Head of caudate nucleus (tissue), 42 donors: ENCODE measurements at places on chromosomes 3 and 15.

GRCh38 chr3:44467241-44467640 lies 10.2 kb downstream of the ZNF445 start:
- DNase-seq = no peak

- DNase-seq = no peak
Observed at GRCh38 chr3:141383555-141384129, 15.3 kb downstream of the ZBTB38 start.

DNA sequence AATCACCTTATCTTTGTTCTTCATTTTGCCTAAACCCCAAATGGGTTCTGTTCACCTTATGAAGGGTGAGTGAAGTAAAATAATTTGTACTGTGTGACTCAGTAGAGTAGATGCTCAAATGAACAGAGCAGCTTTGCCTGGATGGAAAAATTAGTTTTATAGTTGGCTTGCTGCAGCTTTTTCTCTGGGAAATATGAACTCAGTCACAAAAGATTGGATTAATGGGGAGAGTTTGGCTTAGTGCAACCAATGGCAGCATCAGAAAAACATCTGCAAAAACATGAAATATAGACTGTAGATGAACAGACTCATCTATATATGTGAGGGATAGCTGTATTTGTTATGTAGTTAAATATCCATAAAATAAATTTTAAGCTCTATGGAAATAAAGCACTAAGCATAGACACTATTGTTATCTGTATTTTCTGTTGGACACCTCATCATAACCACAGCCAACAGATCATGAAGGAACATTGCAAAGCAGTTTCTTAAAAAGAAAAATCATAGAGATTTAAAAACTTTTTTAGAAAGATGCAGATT lies 181.3 kb downstream of the ECT2 start:
- DNase-seq = no peak

GRCh38 chr3:177589911-177590381 lies 392.7 kb upstream of the TBL1XR1 start:
- no peak for DNase-seq

DNA sequence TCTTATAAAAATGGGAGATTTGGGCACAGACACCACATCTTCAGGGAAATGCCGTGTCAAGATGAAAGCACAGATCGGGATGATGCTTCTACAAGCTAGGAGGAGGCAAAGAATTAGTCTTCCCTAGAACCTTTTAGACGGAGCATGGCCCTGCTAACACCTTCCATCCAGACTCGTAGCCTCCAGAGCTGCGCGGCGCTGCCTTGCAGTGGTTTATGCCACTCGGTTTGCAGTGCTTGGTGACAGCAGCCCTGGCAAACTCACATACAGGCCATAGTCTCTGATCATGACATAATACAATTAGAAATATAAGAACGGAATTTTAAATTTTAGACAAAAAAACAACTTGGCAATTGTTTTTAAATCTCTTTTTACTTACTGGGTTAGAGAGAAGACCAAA lies 37.1 kb upstream of the SLC41A3 start:
- DNase-seq = no peak

DNA sequence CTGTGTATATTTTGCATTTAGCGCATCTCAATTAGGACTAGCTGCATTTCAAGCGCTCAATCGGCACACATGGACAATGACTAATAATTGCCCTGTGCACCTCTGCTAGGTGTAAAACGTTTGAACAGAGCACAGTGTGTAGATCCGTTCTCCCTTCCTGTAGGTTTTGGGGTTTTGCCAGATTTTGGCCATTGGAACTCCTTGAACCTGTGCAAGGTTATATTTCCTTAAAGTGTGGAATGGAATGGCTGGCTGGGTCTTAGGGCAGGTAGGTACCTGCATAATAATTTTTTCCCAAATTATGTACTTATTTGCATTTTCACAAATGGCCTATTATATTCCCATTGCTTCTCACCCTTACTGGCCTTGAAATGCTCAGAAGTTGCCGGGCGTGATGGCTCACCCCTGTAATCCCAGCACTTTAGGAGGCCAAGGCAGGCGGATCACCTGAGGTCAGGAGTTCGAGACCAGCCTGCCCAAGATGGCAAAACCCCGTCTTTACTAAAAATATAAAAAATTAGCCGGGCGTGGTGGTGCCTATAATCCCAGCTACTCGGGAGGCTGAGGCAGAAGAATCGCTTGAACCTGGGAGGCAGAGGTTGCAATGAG lies 777 bp downstream of the RNU5B-1 start:
- DNase-seq = no peak

GRCh38 chr3:36945333-36945980 lies 603 bp upstream of the TRANK1 start:
- DNase-seq = no peak

DNA sequence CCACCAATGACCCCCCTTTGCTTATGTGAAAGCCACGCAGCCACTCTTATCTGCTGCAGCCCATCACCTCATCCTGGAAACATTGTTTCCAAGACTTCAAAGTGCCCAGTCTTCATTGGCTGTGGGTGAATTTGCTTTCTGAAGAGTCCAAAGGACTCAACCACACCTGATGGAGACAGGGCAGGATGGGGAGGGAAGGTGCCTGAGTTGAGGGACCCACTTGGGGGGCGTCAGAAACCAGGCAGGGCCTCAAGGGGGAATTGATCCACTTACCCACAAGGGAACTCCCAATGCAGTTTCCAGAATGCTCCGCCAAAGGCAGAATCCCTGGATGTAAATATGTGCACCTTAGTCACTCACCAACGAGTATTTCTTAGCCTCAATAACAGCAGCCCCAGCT lies 147.9 kb upstream of the ATP2B2 start:
- DNase-seq = no peak

- DNase-seq = no peak
Observed at GRCh38 chr3:52507359-52507758, 12.2 kb downstream of the STAB1 start.

DNA sequence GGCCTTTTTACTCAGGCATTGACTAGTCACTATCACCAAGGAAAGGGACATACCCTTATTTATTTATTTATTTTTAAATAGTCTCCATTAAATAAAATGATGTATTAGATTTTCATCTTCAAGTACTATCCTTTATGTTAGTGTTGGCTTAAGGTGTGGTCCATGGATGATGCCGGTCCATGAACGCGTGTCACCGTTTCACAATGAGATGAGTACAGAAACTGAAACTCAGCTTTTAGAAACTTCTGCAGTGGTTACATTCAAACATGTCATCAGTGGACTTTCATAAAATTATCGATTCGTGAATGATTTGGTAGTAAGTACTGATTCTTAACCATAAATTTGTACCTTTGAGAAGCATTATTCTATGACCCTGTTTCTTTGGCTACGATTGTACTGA lies 166.6 kb downstream of the SATB1 start:
- DNase-seq = no peak

DNA sequence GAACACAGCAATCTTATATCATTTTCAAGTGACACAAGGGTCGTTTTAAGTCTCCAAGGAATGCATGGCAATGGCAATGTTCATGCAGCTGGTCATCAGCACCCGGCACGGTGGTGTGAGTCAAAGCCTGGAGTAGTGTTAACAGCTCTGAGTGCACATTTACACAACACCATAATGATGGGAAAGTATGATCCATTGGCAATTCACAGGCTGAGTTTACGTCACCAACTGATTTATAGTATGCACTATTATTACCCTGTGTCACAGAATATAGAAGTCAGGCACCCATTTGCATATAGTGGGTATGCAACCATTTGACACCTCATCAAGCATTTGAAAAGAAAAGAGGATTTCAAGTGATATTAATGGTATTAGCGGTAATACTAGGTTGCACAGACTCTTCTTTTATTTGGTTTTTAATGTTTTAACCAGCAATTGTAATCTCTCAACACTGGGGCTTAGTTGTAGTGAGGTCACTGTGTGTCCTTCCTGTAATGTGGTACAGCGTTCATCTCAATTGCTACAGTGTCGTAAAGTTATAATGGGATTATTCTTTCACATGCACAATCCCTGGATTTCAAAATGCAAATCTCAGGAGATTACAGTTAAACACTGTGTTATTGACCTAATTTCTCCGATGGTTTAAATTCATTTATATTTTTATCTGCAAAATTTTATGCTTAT lies 113.8 kb downstream of the C3orf38 start:
- DNase-seq = no peak

DNA sequence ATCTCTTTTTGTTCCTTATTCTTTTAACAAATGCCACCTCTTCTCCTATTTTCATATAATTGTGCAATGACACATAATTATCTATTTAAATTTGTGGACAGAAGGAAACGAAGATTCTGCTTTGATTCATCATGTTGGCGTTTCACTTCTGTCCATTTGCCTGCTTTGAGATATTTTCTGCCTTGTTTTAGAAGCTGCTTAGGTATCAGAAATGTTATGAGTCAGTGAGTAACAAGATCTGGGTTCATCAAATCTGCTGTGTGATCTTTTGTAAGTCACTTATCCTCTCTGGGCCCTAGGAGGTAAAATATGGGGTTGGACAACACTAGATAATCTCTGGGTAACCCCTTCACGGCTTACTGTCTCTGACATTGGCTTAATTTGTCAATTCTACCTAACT lies 7.3 kb upstream of the MINDY4B start:
- DNase-seq = no peak

DNA sequence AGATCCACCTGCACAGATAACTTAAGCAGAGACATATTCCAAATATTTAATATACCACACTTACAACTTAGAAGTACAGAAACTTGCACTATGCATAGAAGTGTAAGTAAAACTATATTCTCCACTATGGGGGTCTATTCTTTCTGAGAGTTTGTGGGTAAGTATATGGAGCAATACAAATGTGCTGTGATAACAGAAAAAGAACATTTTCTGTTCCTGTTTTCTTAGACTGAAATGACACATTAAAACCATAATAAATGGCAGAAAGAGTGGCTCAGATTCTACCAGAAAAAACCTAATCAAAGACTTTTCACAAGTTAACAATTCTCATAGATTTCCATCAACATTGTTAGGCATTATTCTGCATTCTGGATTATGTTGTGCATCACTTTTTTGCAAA lies 96.6 kb upstream of the WNT7A start:
- DNase-seq = no peak

- DNase-seq = no peak
Observed at GRCh38 chr15:54280726-54281125, 302.5 kb downstream of the UNC13C start.

DNA sequence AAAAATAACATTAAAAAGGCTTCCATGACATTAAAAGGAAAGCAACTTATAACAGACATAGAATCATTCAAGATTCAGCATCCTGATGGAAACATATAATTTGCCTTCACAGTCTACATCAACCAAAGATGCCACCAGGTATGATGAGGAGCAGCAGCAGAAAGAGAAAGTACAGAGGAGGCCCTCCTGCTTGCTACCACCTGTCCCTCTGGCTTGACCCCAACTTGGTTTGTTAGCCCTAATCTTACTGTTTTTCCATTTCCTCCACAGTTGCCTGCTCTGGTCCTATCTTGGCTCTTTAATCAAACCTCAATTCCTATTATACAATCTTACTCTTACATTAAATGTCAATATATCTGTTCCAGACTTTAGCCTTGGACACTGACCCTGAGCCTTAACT lies 171.3 kb downstream of the DPH6 start:
- no peak for DNase-seq

GRCh38 chr15:76147906-76148570 lies 88.3 kb downstream of the TMEM266 start:
- DNase-seq = peak; percentile 52

DNA sequence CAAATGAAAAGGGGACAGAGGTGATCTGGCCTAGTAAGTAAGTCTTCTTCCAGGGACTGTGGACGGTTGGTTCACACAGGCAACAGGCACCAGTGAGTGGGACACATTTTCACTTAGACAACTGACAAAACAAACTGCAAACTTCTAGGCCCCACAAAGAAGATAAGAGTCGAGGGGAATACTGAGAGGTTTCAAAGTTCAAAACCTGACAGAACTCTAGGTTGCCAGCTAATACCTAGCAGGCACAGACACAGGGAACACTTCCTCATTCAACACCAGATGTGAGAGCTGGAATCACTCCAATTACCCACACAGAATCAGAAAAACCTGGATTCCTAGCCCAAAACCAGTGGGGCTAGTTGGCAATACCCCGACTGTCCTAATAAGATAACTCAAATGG lies 621.7 kb downstream of the ZPLD1 start:
- no peak for DNase-seq

- no peak for DNase-seq
Observed at GRCh38 chr3:25679642-25680302, 15.1 kb upstream of the TOP2B start.

- DNase-seq = no peak
Observed at GRCh38 chr3:14616606-14617507, 34.7 kb upstream of the CCDC174 start.

DNA sequence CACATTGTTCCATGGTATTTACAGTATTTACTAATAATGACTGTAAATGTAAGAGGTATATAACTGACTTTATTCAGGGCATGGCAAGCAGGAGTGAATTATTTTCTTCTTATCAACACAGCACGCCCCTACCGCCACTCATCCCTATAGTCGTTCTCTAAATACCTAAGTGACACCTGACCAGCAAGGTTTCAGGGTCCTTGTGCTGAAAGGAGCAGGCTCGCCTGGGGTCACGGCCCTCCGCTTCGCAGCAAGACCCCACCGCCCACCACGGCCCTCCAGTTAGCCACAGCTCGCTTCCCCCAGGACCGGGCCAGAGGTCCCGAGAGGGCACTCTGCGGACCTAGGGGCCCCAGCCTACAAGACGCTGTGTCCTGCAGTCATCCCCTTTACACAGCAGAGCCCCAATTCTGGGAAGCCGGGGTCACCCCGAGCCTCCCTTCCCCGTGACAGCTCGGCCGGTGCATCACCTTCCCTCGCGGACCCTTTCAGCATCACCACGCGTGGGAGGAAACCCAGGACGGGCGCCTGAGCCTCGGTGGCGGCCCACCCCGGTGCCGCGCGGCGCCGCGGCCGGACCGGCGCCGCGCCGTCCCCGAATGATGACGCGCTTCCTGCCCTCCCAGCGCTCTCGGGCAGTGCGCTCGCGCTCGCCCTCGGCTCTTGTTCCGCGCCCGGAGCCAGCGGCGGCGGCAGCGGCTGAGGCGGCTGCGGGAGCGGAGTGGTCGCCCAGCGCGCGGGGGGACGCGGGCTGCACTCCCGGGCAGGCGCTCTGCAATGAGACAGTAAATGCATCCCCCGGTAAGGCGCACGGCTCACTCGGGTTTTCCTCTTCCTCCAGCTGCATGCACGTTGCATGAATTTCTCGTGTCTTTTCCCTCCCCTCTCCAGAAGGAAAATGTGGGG lies 225.1 kb upstream of the C2CD4B start:
- DNase-seq = peak; percentile 68

DNA sequence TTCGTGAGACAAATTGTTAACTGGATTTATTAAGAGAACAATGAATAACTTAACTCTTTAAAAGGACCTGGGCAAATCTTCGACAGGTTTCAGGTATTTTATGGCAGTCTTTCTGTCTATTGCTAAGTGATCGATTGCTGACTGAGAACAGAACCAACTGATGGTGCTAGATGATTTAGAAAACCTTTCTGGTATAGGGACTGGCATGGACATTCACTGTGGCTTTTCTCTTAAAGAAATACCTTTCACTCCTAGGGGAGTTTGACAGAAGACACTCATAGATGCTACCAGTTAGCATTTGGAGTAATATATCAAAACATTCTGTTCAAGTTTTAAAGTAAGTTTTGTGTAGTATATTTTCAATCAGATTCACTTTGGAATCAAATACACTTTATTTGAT lies 654 bp downstream of the PPARG start:
- no peak for DNase-seq
